ENCODE measurements at places on chromosomes 3 and 15. TPM values are rescaled to one million over a fixed set of nuclear protein-coding genes. Genes with fewer than 3 reads are reported as not detected.

DNA sequence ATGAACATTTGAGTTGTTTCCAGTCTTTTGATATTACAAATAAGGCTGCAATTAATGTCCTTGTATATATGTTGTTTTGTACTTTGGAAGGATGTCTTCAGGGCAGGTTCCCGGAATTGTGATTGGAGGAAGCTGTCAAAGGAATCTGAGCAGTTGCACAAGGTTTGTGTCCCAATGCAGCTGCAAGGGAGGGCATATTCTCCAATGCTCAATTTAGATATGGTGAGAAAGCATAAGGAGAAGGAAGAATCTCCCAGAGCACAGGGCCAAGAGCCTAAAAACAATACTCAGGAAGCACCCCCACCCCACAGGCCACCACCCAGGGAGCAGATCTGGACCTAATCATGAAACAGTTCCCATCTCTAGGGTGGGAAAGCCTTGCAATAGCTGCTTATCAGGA is 228.0 kb upstream of the LRRFIP2 start:
- no peak for DNase-seq

DNA sequence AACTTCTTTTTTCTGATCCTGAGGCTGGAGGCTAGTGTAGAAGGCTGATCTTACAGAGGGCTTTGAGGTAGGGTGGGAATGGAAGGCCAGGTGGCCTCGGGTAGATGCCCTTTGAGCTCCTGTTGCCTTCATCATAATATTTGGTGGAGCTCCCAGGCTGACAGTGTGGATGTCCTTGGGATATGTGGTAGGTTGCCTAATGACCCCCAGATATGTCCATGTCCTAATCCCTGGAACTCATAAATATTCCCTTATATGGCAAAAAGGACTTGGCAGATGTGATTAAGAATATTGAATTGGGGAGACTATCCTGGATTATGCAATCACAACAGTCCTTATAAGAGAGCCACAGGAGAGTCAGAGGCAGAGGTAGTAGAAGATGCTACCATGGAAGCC is 5.5 kb downstream of the ADAMTSL3 start:
- no peak for DNase-seq

Gene ACOX2
- 30.1 TPM for total RNA-seq

Gene GCSAM
- not detected for total RNA-seq

DNA sequence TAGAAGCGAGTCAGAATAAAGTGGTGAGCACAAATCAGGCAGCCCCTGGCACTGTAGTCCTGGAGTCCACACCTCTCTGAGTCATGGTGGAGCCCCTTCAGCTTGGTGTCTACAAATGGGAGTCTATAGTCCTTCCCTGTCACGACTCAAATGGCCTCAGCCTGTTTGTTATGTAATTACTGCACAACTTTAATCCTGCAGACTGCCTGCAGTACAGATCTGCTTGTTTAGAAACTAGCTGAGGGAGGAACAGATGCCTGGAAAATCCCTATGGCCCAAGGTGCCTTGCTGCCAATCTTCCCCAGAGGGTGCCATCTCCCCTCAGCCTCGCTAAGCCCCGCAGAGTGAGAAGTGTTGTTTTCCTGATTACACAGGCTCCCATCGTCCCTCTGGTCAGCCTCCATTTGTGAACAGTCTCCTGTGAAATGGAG is 3.9 kb upstream of the CXCR6 start:
- no peak for DNase-seq

Gene FSIP1
- 0.48 TPM for total RNA-seq

GRCh38 chr15:64011736-64012135 is 34.5 kb downstream of the DAPK2 start:
- no peak for DNase-seq

Gene RBP2
- not detected for total RNA-seq

- DNase-seq = no peak
These were observed 247.4 kb upstream of the MANF start for GRCh38 chr3:51137715-51138114.

DNA sequence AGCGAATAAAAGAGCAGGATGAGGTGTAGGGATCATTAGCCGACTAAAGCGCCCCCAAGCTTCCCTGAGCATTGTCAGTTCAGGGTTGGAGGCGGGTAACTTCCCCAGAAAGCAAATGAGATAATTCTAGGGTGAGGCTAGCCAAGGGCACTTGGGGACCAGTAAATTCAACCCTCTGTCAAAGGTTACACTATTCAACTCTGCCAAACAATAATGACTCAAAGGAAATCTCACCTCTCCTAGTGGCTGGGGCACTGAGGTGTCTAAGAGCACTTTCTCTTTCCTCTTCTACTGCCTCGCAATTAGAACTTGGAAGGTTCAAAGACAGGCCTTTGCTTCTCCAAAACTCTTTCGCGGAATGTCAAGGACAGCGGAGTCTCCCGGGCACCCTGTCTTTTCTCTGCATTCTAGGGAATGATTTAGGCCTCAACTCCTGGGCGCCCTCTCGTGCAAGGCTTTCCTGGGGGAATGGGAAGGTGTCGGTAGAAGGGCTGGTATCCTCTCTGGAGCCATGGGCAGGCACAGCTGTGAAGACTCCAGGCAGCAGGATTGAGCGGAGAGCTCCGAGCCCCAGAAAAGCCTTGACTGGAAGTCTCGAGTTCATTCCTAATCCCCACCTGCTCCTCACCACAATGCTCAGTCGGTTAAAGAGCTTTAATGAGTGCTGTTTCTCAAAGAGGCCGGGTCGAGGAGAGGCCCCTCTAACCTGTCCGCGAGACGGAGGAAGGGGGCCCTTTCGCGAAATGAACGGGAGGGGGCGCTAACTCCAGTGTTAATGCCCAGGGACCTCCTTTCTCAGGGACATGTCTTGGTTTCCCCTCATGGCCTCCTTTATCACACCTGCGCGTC is 21.9 kb downstream of the ZIC4 start:
- DNase-seq = no peak

- no peak for DNase-seq
These were observed 46.6 kb upstream of the ATP2B2 start for GRCh38 chr3:10551821-10552630.

Gene SMCO1
- total RNA-seq = 143 TPM

- peak; percentile 59 for DNase-seq
These were observed 16.1 kb upstream of the CACNA2D2 start for GRCh38 chr3:50519471-50520089.

- DNase-seq = no peak
These were observed 11.1 kb downstream of the ALPK3 start for GRCh38 chr15:84828086-84828908.

- no peak for DNase-seq
These were observed 71.6 kb downstream of the ABTB1 start for GRCh38 chr3:127744253-127744815.

DNA sequence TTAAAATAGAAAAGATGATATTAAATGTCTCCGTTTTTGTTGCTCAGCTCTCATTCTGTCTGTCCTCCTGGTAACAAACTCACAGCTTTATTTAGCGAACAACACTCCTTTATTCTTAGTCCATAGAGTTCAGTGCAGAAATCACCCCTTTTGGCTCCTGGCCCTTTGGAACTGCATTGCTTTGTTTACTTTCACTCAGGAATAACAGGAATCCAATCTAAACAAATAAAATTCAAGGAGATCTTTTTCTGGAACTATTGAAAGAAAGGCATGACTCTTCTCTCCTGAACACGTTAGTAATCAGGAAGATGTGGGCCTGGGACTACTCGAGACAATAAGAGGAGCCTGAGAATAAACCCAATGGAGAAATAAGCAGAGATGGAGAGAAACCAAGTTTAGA is 409.2 kb downstream of the DIPK2A start:
- no peak for DNase-seq

- DNase-seq = no peak
These were observed 118.3 kb downstream of the TIGIT start for GRCh38 chr3:114411811-114412803.

DNA sequence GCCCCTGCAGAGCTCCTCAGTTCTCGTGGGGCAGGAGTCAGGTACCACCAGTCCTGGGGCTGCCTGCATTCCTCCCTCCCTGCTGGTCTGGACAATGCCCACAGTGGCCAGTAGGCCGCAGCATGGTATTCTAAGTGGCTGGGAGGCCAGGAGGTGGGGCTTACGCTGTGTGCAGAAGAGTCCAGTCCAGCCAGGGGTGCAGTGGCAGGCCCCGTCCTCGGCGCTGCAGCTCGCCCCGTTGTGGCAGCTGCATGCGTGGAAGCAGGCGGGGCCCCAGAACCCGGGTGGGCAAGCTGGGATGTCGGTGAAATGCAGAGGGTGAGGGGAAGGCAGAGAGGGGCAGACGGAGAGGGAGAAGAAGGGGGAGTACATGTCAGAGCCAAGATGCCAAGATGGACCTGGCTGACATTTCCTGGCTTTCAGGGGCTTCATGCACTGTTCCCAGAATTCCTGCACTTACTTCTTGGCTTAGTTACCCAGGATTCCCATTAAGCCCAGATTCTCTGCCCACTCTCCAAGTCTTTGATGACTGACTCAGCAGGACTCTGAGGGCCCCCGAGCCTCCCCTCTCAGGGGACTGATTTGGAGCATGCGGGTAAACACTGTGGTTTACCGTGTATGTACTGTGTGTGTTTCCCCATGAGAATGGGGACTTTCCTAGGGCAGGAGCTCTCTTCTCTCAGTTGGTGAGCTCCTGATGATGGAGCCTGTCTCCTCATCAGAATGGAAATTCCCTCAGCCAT is 47.5 kb downstream of the RAB11A start:
- DNase-seq = peak; percentile 44

- DNase-seq = no peak
These were observed 32.2 kb downstream of the LIPC start for GRCh38 chr15:58463815-58464650.

DNA sequence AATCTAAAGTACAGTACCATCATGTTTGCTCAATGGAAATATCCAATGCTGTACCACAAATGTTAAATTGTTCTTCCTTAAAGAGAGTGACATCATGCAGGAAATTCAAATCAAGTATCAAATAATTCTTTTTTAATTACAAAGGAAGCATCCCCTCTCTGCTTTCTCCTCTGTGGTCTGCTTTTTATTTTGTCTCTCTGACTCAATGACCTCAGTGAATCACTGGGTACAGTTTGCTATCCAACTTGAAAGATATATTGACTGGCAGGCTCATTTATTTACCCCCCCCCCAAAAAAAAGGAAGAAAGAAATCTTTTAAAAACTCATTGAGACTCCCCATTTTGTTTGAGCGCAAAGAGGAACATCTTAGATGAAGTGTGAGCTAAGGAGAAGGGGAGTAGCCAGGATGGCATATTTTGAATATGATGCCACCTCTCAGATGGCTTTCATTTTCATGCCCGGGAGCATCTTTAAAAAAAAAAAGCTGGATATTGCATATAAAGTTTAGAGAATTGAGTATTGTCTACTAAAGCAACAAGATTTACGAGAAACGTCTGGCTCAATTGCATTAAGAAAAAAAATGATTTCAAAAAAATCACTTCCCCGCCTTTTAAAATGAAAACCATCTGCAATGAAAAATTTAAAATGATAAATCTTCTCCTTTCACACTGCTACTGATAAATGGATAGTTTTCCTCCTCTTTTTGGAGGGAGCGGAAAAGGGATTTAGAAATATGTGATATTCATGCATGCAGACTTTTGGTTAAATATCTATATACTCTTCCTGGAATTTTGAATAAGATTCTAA is 307.1 kb upstream of the DPH6 start:
- no peak for DNase-seq

GRCh38 chr15:86677278-86677677 is 597.6 kb downstream of the AGBL1 start:
- DNase-seq = no peak

DNA sequence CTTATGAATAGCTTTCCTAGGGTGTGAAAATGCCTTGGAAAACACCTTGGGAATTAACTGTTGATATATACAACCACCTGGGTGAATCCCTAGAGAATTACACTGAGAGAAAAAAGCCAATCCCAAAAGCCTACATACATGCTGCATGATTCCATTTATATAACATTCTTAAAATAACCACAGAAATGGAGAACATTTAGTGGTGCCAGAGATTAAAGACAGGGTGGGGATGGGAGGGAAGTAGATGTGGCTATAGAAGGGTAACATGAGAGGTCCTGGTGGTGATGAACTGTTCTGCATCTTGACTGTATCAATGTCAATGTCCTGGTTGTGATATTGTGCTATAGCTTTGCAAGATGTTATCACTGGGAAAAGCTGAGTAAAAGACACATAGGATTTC is 291.0 kb downstream of the CLSTN2 start:
- DNase-seq = no peak

GRCh38 chr3:88321363-88322050 is 171.7 kb downstream of the C3orf38 start:
- no peak for DNase-seq

Gene THRB
- total RNA-seq = 28.3 TPM

DNA sequence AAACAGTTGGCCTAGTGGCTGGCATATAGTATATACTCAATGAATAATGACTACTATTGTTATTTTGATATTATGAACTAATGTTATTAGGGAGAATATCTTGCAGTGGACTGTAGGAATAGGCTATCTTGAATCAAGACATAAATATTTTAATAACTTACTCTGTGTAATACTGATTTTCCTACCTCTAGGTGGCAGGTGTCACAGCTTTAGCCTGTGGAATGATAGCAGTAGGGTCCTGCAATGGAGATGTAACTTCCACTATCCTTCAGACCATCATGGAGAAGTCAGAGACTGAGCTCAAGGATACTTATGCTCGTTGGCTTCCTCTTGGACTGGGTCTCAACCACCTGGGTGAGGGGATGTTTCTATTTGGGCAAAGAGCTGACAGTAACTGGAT is 6.5 kb downstream of the PSMD2 start:
- no peak for DNase-seq

GRCh38 chr3:168156479-168156878 is 60.8 kb upstream of the GOLIM4 start:
- no peak for DNase-seq

GRCh38 chr3:61847784-61848462 is 286.6 kb downstream of the PTPRG start:
- peak; percentile 57 for DNase-seq

DNA sequence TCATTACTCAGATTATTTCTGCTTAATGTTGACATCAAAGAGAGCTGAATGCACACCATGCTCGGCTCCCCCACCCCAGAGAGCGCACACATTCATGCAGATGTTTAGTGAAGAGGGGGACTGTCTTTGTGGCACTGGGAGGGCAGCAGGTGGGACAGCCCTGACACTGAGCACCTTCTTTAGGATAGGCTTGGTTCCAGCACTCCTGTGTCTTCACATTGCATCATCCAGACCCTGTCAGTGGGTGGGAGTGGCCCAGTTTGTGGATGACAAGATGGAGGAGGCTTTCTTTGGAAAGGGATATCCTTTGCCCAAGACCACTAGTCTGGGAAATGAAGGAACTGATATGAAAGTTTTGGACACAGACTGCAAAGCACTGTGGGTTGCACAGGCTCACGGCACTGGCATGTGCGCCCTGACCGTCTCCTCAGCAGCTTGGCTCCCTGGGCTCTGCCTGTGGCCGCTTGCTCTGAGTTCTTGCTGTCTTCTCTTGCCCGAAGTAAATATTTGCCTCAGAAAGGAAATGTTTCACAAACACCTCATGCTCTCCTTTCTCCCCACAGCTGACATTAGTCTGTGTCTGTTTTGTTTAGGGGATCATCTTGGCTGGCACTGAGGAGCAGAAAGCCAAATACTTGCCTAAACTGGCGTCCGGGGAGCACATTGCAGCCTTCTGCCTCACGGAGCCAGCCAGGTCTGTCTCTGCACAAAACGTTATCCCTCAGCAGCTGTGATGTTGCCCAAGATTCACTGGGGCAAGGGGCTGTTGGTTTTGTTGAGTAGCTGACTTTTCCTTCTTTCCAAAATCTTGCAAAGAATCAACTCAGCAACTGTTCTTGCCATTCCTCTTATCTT is 16.6 kb downstream of the ACAD9 start:
- DNase-seq = no peak

Measured in heart right ventricle (tissue), 16 donors.